T-cell (primary cell): ENCODE measurements at places on chromosomes 12 and 14. TPM values are rescaled to one million over a fixed set of nuclear protein-coding genes. Genes with fewer than 3 reads are reported as not detected.

DNA sequence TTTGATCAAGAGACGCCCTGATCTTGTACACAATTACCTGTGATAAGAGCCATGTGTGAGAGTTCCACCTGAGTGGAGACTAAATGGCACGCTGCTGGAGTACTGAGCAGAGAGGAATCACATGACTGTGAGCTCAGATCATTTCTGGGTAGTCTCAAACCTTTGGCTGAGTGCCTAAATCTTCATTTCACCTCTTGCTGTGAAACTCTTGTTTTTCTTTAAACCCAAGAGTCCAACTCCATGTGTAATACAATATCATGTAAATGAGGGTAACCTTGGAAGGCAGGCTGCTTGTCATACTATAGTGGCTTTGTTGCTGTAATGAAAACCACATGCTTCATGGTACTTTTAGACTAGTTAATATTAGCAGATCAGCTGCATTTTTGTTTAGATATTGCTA lies 156.9 kb downstream of the CAND1 start:
- no peak overlapping the region for H3K4me3 ChIP-seq
- no peaks in the 10 kb centered on the region for H3K4me1 ChIP-seq

DNA sequence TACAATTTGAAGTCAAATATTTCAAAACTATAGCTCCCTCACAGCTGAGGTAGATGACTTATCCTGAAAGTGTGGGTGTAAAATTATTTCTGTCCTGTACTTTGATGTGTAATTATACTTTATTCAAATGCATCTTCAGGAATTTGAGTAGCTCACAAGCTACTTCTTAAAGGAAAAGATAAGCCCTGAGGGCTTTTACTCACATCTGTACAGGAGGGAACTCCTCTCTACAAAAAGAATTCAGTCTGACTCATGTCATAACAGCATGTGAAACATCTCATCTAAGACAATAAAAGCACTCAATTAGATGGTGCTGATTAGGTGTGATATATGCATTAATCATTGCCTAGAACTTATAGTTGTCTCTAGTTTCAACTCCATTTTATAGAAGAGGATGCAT lies 452.0 kb downstream of the PRKD1 start:
- H3K27me3 ChIP-seq: no peaks in the 10 kb centered on the region
- DNase-seq: no peak

GRCh38 chr12:99981639-99982190 lies 3.0 kb downstream of the ANKS1B start:
- peaks cover 12% of the 10 kb centered on the region for H3K27me3 ChIP-seq
- H3K4me1 ChIP-seq: peaks cover 4% of the 10 kb centered on the region
- no peak overlapping the region for H3K4me3 ChIP-seq
- no peaks in the 10 kb centered on the region for H3K36me3 ChIP-seq

DNA sequence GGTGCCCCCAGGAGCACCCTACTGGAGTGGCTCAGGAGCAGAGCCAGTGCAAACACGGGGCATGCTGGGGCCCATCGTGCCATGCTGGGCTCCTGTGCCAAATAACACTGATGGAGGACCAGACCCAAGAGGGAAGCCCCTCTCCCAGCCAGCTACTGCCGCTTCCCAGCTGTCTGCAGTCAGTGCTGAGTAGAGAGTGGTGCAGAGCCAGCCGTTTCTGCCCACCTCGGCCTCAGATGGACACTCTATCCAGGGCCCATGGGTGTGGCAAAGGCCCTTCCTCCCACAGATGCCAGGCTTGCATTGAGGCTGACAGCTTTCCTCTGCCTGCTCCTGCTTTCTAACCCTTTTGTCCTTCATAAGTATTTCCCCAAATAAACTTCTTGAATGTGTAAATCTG lies 13.2 kb downstream of the CLBA1 start:
- no peaks in the 10 kb centered on the region for H3K4me1 ChIP-seq
- H3K36me3 ChIP-seq: no peaks in the 10 kb centered on the region
- no peak overlapping the region for H3K27ac ChIP-seq
- H3K4me3 ChIP-seq: no peak overlapping the region
- H3K27me3 ChIP-seq: no peaks in the 10 kb centered on the region
- no peak for DNase-seq

DNA sequence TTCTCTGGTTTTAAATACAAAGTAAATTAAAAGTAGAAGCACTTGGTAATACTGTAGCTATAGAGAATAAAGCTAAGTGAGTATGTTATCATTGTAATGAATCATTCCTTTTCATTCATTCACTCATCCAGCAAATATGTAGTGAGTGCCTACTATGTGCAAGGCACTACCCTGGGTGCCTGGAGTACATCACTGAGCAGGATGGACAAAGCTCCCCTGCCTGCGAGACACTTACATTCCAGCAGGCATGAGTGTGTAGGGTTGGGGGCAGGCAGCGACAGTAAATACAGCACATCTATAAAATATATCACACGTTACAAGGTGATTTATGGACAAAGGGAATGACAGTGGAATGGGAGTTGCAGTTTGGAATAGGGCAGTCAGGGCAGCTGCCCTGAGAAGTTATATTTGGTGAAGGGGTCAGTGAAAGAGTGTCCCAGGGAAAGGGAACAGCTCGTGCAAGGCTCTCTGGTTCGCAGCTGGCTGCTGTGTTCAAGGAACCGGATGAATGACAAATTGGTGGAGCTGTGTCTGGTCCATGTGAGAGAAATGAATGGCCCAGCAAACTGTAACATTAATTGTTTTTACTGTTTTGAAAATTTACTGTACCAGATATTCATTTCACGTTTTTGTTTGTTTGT lies 159.6 kb downstream of the CRADD start:
- DNase-seq: no peak
- no peaks in the 10 kb centered on the region for H3K36me3 ChIP-seq
- H3K27me3 ChIP-seq: no peaks in the 10 kb centered on the region

DNA sequence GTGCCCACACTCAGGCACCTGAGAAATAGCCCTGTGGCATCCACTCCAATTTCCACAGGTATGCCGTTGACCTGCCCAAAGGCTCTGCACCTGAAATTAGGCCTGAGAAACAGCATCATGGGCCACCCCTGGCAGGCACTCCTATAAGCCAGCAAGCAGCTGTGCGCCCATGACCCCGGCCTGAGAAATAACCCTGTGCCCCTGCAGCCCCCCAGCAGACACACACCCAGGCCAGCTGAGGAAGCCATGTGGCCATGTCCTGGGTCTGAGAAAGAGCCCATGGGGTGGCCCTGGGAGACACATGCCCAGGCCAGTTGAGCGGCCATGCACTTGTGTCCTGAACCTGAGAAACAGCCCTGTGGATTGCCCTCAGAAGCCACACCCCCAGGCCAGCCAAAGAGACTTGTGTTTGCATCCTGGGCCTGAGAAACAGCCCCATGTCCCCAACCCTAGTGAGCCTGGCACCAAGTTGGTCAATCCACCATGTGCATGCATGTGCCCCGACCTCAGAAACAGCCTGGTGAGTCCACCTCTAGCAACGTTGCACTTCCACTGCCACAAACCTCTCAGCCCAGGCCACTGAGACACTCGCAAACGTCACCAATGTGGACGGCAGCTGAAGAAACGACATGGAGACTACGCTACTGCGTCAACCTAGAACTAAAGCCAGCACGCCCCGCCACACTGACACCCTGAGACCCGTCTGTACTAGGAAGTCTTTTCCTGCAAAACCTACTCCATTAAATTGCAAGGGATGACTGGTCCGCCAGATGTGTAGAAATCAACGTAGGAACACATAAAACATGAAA lies 411.9 kb downstream of the TMEM121 start:
- no peaks in the 10 kb centered on the region for H3K36me3 ChIP-seq
- DNase-seq: no peak
- no peak overlapping the region for H3K27ac ChIP-seq
- no peak overlapping the region for H3K4me3 ChIP-seq
- no peaks in the 10 kb centered on the region for H3K27me3 ChIP-seq

DNA sequence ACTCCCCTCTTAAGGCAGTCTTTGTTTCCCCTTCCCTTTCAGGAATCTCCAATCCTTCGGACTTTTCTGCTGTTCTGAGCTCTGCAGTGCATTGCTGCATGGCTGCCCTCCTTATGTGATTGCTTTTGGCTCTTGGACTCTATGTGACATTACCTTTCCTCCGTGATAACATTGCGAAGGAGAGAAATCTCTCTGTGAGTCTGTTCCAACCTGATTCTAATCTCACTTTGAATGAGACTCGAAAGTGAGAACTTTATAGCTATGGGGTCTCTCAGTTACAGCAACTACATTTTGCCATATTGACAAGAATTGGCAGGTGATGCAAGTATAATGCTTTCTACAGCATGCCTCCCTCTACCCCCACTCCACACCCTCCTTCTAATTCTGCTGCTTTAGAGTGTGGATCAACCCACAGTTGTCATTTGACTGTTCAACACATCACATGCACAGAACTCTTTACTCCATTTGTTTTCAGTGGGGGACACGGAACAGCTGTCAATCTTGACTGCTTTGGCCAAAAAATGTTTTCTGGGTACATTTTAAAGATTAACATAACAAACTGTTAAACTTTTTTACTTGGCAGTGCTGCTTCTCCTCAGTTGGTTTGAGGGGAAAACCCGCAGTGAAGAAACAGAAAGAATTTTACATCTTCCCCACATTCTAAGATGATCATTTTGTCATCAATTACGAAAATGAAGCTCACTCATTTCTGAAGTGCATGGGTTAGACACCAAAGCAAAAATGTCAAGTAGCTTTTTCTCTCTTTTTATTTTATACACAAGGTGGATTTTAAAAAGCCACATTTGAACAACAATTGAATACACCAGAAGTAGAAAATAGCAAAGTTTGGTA lies 125.5 kb upstream of the RMST start:
- no peaks in the 10 kb centered on the region for H3K4me1 ChIP-seq
- no peak overlapping the region for H3K27ac ChIP-seq
- no peak for DNase-seq
- H3K36me3 ChIP-seq: no peaks in the 10 kb centered on the region

GRCh38 chr14:72744416-72745120 lies 149.3 kb downstream of the DPF3 start:
- H3K36me3 ChIP-seq: no peaks in the 10 kb centered on the region
- DNase-seq: no peak
- no peak overlapping the region for H3K4me3 ChIP-seq
- peaks cover 5% of the 10 kb centered on the region for H3K27me3 ChIP-seq

DNA sequence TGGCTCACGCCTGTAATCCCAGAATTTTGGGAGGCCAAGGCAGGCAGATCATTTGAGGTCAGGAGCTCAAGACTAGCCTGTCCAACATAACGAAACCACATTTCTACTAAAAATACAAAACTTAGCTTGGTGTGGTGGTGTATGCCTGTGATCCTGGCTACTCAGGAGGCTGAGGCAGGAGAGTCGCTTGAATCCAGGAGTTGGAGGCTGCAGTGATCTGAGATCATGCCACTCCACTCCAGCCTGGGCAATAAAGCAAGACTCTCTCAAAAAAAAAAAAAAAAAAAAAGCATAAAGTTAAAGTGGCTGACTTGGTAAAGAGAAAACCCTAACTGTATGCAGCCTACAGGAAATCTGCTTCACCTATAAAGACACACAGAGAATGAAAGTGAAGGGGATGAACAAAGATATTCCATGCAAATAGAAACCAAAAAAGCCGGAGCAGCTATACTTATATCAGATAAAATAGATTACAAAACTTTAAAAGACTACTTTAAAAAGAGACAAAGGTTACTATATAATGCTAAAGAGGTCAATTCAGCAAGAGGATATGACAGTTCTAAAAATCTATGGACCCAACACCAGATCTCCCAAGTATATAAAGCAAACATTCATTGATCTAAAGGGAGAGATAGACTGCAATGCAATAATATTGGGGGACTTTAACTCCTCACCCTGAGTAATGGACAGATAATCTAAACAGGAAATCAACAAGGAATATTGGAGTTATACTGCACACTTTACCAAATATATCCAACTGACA lies 4.1 kb downstream of the CLEC2B start:
- H3K4me1 ChIP-seq: peaks cover 11% of the 10 kb centered on the region
- DNase-seq: no peak
- no peaks in the 10 kb centered on the region for H3K27me3 ChIP-seq
- peak overlapping the region; percentile 96 for H3K27ac ChIP-seq
- peak overlapping the region; percentile 67 for H3K4me3 ChIP-seq

DNA sequence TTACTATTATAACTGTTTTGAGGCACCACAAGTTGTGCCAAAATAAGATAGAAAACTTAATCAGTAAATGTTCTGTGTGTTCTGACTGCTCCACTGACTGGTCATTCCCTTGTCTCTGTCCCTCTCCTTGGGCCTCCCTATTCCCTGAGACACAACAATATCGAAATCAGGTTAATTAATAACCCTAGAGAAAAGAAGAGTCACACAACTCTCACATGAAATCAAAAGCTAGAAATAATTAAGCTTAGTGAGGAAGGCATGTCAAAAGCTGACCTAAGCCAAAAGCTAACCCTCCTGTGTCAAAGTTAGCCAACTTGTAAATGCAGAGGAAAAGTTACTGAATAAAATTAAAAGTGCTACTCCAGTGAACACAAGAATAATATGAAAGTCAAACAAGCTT lies 53.8 kb upstream of the CCDC196 start:
- no peak overlapping the region for H3K4me3 ChIP-seq
- no peaks in the 10 kb centered on the region for H3K36me3 ChIP-seq
- H3K4me1 ChIP-seq: no peaks in the 10 kb centered on the region
- no peak for DNase-seq
- H3K27ac ChIP-seq: no peak overlapping the region
- no peaks in the 10 kb centered on the region for H3K27me3 ChIP-seq

- peaks cover 43% of the 10 kb centered on the region for H3K27me3 ChIP-seq
- no peak overlapping the region for H3K27ac ChIP-seq
- peaks cover 25% of the 10 kb centered on the region for H3K4me1 ChIP-seq
- H3K36me3 ChIP-seq: no peaks in the 10 kb centered on the region
- DNase-seq: no peak
These were observed 723 bp upstream of the NFE2 start for GRCh38 chr12:54301428-54302048.

DNA sequence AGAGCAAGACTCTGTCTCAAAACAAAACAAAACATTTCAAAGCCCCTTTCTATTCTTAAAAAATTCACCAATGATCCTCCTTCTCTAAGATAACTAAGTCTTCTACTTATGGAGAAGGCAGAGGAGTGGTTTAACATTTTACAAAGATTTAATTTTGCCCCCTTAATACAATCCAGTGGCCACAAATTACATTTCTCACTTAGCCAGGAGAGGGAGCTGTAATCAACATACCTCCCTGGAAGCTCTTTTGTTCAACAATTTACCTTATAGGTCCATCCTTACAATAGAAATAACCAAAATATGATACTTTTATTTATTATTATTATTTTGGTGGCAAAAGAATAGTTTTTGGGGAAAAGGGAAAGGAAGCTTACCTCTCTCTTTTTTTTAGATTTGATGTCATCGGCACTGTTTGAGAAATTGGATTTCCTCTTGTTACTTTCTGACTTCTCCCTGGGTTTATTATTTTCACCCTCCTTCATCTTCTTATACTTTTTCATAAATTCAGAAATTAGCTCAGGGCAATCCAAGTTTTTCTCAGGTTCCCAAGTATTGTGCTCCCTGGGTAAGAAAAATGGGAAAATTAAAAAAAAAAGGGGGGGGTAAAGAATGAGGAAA lies 28.1 kb downstream of the CBX5 start:
- H3K27ac ChIP-seq: no peak overlapping the region
- no peak for DNase-seq
- H3K4me3 ChIP-seq: no peak overlapping the region
- H3K4me1 ChIP-seq: peaks cover 5% of the 10 kb centered on the region
- H3K27me3 ChIP-seq: no peaks in the 10 kb centered on the region

The KCNC2 gene
- total RNA-seq: not detected

The ABCD4 gene
- 91.5 TPM for total RNA-seq

The PLD4 gene
- total RNA-seq: 2.1 TPM

The GIT2 gene
- total RNA-seq: 119 TPM
